ENCODE measurements at places on chromosomes 6 and 20. TPM values are rescaled to one million over a fixed set of nuclear protein-coding genes. Genes with fewer than 3 reads are reported as not detected.

Gene SLC44A4
- total RNA-seq, result 175 TPM

Gene GRIK2
- total RNA-seq, result 0.45 TPM

- no peaks in the 10 kb centered on the region for H3K36me3 ChIP-seq
- DNase-seq, result peak; percentile 70
- H3K4me3 ChIP-seq, result peak overlapping the region; percentile 40
Measured at GRCh38 chr6:4732691-4733315, 43.4 kb upstream of the CDYL start.

- H3K27me3 ChIP-seq, result no peaks in the 10 kb centered on the region
- H3K27ac ChIP-seq, result no peak overlapping the region
- peaks cover 50% of the 10 kb centered on the region for H3K36me3 ChIP-seq
Measured at GRCh38 chr6:158154816-158155215, 13.2 kb downstream of the SERAC1 start.

DNA sequence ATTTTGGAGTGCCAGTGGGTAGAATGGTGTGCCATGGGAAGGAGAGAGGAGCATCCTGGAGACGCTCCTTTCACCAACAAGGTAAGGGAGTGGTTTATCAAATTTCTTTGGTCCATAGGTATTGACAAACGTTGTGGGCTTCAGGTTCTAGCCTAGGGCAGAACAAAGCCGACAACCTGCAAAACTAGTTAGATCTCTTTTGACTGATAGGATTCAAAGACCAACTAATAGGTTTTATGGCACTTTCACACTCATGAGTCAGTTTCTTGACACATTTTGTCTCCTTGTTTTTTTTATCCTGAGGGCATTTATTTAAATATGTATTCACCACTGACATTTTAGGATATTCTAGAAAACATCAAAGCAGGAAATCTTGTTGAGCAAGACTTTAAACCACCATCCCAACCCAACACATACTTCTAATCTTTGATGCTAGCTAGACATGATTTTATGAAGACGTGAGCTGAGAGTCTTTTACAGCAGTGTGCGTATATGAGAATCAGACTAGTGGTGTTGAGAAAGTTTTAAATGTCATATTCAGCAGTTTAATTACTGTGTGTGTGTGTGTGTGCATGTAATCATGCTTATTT is 370.4 kb upstream of the HSF2 start:
- no peaks in the 10 kb centered on the region for H3K4me1 ChIP-seq
- H3K36me3 ChIP-seq, result no peaks in the 10 kb centered on the region
- no peak overlapping the region for H3K27ac ChIP-seq

GRCh38 chr6:3390698-3391097 is 66.2 kb downstream of the SLC22A23 start:
- H3K36me3 ChIP-seq, result no peaks in the 10 kb centered on the region
- H3K27me3 ChIP-seq, result no peaks in the 10 kb centered on the region
- peak overlapping the region; percentile 44 for H3K27ac ChIP-seq
- DNase-seq, result peak; percentile 81
- peaks cover 60% of the 10 kb centered on the region for H3K4me1 ChIP-seq

DNA sequence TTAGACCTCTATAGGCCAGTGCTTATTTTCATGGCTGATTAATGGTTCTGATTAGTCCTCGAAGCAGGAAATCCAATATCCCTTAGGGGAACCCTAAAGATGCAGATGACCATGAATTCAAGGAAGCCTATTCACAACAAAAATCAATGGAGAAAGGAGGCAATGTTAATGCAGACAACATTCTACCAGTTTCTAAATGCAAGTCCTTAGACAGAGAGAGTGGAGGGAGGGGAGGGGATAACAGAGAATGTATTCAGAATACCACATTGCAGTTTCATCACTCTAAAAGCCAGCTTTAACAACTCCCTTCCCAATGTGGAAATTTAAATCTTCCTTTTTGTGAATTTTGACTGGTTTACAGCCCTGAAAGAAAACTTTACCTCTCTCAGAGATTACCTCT is 87.1 kb upstream of the POU3F2 start:
- no peak for DNase-seq
- no peak overlapping the region for H3K27ac ChIP-seq
- H3K4me3 ChIP-seq, result no peak overlapping the region
- H3K36me3 ChIP-seq, result no peaks in the 10 kb centered on the region
- H3K4me1 ChIP-seq, result no peaks in the 10 kb centered on the region

Gene PXDC1
- total RNA-seq, result 77.1 TPM

GRCh38 chr20:59328071-59328470 is 27.7 kb downstream of the EDN3 start:
- no peak for DNase-seq
- peaks cover 16% of the 10 kb centered on the region for H3K27me3 ChIP-seq
- no peak overlapping the region for H3K27ac ChIP-seq
- H3K4me3 ChIP-seq, result no peak overlapping the region

Gene FAXC
- total RNA-seq, result 2.2 TPM

Gene TMC2
- total RNA-seq, result not detected

DNA sequence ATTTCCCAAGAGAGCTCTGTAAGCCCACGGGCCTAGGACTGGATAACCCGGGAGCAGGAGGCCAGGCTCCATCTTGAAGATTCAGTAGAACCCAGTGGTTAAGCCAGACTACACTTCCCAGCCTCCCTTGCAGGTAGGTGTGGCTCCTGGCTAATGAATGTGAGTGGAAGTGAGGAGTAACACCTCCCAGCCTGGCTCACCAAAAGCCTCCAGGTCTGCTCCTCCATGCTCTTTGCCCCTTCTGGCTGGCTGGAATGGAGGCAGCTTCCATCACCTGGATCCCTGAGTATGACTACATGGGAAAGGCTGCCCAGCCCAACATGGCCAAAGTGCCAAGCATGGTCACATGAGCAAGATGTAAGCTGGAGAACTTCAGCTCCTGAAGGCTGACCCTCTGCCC is 9.7 kb downstream of the LRRN4 start:
- H3K4me1 ChIP-seq, result no peaks in the 10 kb centered on the region
- H3K4me3 ChIP-seq, result no peak overlapping the region
- DNase-seq, result no peak
- H3K27me3 ChIP-seq, result no peaks in the 10 kb centered on the region
- H3K36me3 ChIP-seq, result peaks cover 40% of the 10 kb centered on the region

GRCh38 chr6:45505470-45505869 is 127.7 kb upstream of the SUPT3H start:
- peaks cover 8% of the 10 kb centered on the region for H3K4me1 ChIP-seq
- H3K36me3 ChIP-seq, result no peaks in the 10 kb centered on the region
- H3K4me3 ChIP-seq, result no peak overlapping the region
- H3K27ac ChIP-seq, result no peak overlapping the region

Gene SAMD3
- 4.2 TPM for total RNA-seq

GRCh38 chr6:123604067-123604466 is 32.7 kb downstream of the TRDN start:
- no peaks in the 10 kb centered on the region for H3K4me1 ChIP-seq
- no peak for DNase-seq
- H3K36me3 ChIP-seq, result no peaks in the 10 kb centered on the region

- no peaks in the 10 kb centered on the region for H3K4me1 ChIP-seq
- no peak overlapping the region for H3K4me3 ChIP-seq
- DNase-seq, result no peak
- no peaks in the 10 kb centered on the region for H3K36me3 ChIP-seq
- no peak overlapping the region for H3K27ac ChIP-seq
Measured at GRCh38 chr6:153484056-153484455, 353.0 kb upstream of the RGS17 start.

DNA sequence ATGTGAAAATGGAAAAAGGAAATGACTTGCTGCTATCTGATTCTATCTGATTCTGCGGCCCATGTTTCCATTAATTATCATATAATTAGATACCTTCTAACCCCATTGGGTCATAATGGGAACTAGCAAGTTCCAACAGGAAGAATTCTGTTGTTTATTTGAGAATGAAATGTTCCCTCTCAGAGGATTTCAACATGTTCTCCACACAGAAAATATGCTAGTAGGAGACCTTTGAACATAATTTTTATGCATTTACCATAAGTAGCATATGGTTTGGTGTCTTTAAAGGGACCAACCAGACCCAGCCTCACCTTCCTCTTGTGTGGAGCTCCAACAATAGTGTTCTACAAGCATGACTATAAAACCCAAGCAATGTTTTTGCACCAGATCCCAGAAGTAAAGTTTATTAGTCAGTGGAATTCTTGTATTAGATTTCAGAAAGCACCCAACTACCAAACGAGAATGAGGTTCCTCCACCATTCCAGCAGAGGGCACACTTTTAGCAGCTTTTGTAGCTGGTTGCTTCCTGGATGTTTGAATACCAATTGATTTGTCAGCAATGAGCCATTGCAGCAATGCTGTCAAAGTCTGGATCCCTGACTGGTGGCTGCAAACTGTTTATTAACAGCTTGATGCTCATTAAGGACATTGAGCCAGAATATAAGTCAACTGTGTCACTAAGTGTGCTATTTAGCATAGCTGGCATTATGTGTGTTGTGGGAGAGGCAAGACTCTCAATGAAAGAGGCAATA is 143.6 kb upstream of the GJE1 start:
- H3K27me3 ChIP-seq, result no peaks in the 10 kb centered on the region
- H3K4me1 ChIP-seq, result no peaks in the 10 kb centered on the region
- no peaks in the 10 kb centered on the region for H3K36me3 ChIP-seq
- H3K4me3 ChIP-seq, result no peak overlapping the region
- no peak for DNase-seq
- no peak overlapping the region for H3K27ac ChIP-seq

GRCh38 chr6:162821102-162821501 is 93.3 kb downstream of the PACRG start:
- H3K4me3 ChIP-seq, result no peak overlapping the region
- H3K27ac ChIP-seq, result no peak overlapping the region
- H3K27me3 ChIP-seq, result no peaks in the 10 kb centered on the region
- H3K36me3 ChIP-seq, result no peaks in the 10 kb centered on the region

Gene SLC35D3
- total RNA-seq, result not detected

Gene TRAPPC3L
- not detected for total RNA-seq

DNA sequence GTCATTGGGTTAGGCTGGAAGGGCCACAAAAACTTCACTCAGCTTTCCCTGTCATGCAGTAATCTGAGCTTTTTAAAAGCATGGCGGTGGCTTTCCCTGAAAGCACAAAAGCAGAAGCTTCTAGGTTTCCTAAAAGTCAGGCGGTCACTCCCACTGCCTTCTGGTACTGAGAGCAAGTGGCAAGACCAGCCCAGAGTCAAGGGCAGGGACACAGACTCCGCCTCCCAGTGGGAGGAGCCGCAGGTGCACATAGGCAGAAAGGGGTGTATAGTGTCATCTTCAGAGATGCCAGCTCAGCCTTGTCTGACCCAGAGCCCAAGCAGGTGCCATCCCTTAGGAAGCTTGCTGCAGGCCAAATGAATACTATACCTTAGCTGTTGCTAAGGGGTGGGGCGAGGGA is 18.0 kb upstream of the PACSIN1 start:
- no peak for DNase-seq
- no peaks in the 10 kb centered on the region for H3K27me3 ChIP-seq
- H3K36me3 ChIP-seq, result no peaks in the 10 kb centered on the region
- H3K4me1 ChIP-seq, result no peaks in the 10 kb centered on the region

DNA sequence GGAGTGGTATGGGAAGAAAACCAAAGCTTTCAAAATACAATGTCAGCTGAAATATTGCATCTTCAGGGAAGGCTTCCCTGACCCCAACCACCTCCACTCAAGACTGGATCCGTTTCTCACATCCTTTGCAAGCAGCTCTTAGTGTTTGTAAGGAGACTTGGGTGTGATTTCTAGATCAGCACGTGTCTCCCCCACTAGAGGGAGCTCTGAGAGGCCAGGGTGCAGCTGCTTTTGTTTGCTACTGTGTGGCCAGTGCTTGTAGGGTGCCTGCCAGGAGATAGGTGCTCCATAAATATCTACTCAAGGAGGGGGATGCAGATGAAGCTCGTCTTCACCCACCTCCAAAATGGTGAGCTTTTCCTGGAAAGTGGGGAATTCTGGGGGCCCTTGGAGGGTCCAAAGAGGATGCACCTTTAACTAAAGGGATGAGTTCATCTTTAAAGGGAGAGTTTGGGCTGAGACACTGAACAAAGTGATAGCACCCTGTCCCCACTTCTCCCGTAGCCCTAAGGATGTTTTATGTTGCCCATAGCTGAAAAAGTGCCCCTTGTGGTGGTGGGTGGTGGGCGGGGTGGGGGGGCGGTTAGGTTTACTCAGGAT is 52.6 kb upstream of the MAFB start:
- H3K27me3 ChIP-seq, result no peaks in the 10 kb centered on the region
- DNase-seq, result peak; percentile 72
- H3K36me3 ChIP-seq, result no peaks in the 10 kb centered on the region
- H3K4me1 ChIP-seq, result no peaks in the 10 kb centered on the region
- no peak overlapping the region for H3K4me3 ChIP-seq

GRCh38 chr6:136897071-136897470 is 25.0 kb upstream of the SLC35D3 start:
- H3K4me1 ChIP-seq, result no peaks in the 10 kb centered on the region
- no peak for DNase-seq
- H3K4me3 ChIP-seq, result no peak overlapping the region
- peaks cover 36% of the 10 kb centered on the region for H3K36me3 ChIP-seq
- no peak overlapping the region for H3K27ac ChIP-seq

Gene TOX2
- total RNA-seq, result 0.87 TPM

- peaks cover 63% of the 10 kb centered on the region for H3K36me3 ChIP-seq
- no peak overlapping the region for H3K27ac ChIP-seq
- H3K4me1 ChIP-seq, result peaks cover 36% of the 10 kb centered on the region
- no peaks in the 10 kb centered on the region for H3K27me3 ChIP-seq
- no peak for DNase-seq
Measured at GRCh38 chr20:25297141-25297905, 49.4 kb downstream of the PYGB start.

DNA sequence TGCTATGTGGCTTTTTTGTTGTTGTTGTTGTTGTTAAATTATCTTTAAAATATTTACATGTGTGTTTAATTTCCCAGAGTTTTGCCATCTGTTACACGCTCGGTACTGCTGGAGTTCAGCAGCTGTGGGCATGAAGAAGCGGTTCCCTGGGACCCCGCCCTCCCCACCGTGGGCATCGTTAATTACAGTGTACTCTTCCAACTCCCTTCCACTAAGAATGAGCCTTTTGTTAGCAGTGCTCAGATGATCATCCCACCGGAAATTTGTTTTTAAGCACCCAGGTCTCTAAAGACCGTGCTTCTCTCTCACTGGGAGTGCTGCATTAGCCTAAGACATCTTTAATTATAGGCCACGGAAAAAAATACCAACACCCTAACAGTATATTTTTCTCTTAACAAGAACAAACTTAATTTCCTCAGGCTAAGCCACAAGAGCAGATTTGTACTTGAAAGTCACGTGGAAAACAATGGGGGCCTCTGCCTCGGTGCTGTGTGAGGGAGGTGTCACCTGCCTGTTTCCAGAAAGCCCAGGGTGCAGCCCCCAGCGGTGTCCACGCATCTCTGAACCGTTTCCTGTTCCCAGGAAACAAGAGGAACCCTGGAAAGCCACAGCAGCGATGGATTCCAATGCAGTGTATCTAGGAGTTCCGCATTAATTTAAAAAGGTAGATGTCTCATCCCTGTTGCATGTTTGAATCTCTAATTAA is 113.3 kb upstream of the FRMD1 start:
- H3K27me3 ChIP-seq, result peaks cover 32% of the 10 kb centered on the region
- H3K36me3 ChIP-seq, result no peaks in the 10 kb centered on the region
- no peak overlapping the region for H3K27ac ChIP-seq
- H3K4me3 ChIP-seq, result no peak overlapping the region
- H3K4me1 ChIP-seq, result no peaks in the 10 kb centered on the region
- no peak for DNase-seq

Gene EYS
- 0.55 TPM for total RNA-seq

Gene TTK
- total RNA-seq, result not detected

Data from stomach (tissue), 19 donors.